Aorta (tissue), 5 donors: ENCODE measurements at places on chromosomes 3 and 15. TPM values are rescaled to one million over a fixed set of nuclear protein-coding genes. Genes with fewer than 3 reads are reported as not detected.

DNA sequence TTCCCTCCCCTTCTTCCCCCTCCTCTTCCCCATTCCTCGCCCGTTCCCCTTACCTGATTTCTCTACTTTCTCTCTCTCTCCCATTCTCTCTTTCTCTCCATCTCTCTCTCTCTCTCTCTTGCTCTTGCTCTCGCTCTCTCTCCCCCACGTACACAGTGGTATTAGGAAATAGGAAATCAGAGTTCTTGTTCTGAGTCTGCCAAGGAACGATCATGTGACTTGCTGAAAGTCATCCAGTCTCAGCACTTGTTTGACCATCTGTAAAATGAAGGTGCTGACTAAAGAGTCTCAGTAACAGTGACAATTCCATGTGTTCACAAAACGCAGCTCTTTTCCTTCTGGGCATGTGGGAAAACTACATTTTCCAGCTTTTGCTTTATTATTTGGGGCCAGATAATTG is 445.0 kb upstream of the TGFBR2 start:
- no peak overlapping the region for H3K27ac ChIP-seq
- H3K4me1 ChIP-seq: no peaks in the 10 kb centered on the region
- H3K36me3 ChIP-seq: no peaks in the 10 kb centered on the region
- no peaks in the 10 kb centered on the region for H3K27me3 ChIP-seq

- DNase-seq: no peak
- no peak overlapping the region for H3K4me3 ChIP-seq
- no peaks in the 10 kb centered on the region for H3K4me1 ChIP-seq
- no peaks in the 10 kb centered on the region for H3K27me3 ChIP-seq
- H3K36me3 ChIP-seq: no peaks in the 10 kb centered on the region
Observed at GRCh38 chr15:43702174-43702573, 8.5 kb downstream of the CKMT1A start.

- no peak overlapping the region for H3K4me3 ChIP-seq
- H3K4me1 ChIP-seq: no peaks in the 10 kb centered on the region
- no peak for DNase-seq
- H3K27me3 ChIP-seq: no peaks in the 10 kb centered on the region
- H3K27ac ChIP-seq: no peak overlapping the region
Observed at GRCh38 chr3:44772099-44772442, 10.5 kb downstream of the KIF15 start.

GRCh38 chr3:20185331-20185678 is 701 bp downstream of the SGO1 start:
- no peaks in the 10 kb centered on the region for H3K27me3 ChIP-seq
- H3K4me3 ChIP-seq: peak overlapping the region; percentile 71
- no peaks in the 10 kb centered on the region for H3K4me1 ChIP-seq
- no peaks in the 10 kb centered on the region for H3K36me3 ChIP-seq
- no peak for DNase-seq

GRCh38 chr3:2092758-2093157 is 5.9 kb upstream of the CNTN4 start:
- no peak for DNase-seq
- H3K4me1 ChIP-seq: peaks cover 1% of the 10 kb centered on the region
- no peaks in the 10 kb centered on the region for H3K36me3 ChIP-seq
- H3K27me3 ChIP-seq: no peaks in the 10 kb centered on the region

- H3K4me1 ChIP-seq: no peaks in the 10 kb centered on the region
- H3K36me3 ChIP-seq: no peaks in the 10 kb centered on the region
- H3K27ac ChIP-seq: no peak overlapping the region
- H3K27me3 ChIP-seq: no peaks in the 10 kb centered on the region
- DNase-seq: peak; percentile 72
Observed at GRCh38 chr15:32718227-32718820, 520 bp downstream of the GREM1 start.

BSN gene
- total RNA-seq: 0.42 TPM

SLC38A3 gene
- total RNA-seq: 0.19 TPM

TRPM1 gene
- not detected for total RNA-seq

GOLGA6A gene
- not detected for total RNA-seq

MEGF11 gene
- total RNA-seq: not detected
